ENCODE measurements at places on chromosomes 12 and 14.
A peak's percentile ranks its signal among the peaks of the same experiment; 100 is the strongest.

- no peak for DNase-seq
Measured at GRCh38 chr14:34243001-34243400, 219.0 kb downstream of the SPTSSA start.

DNA sequence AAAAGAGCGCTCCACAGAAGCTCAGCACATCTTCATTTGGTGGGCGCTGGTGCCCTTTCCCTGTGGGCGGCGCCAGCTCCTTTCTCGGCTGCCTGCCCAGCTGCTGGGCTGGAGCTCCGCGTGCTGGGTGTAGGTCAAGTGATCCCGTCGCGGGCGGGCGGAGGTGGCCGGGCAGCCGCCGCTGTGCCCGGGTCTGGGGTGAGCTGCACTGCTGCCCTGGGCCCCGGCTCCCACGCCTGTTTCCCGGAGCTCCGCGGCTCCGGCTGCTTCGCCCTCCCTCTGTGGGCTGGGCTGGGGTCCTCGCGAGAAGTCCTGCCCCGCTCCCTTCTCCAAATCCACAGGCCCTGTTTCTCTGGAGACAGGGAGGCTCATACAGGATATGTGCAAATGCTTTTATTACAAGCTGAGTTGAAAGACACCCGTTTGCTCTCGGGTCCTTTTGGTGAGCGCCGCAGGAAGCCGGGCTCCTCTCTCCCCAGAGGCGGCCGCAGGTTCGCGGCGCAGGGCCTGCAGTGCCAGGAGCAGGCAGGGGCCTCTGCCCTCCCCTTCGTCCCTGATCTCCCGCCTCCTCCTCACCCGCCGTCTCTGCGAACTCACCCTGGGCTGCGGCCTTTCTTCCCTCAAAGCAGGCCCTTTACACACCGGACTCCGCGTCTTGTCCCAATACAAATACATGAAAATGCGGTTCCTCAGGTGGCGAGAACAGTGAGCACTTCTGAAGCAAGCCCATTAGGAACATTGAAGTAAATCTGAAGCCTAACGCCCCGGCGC is 67.8 kb upstream of the CAPRIN2 start:
- peak; percentile 43 for DNase-seq

DNA sequence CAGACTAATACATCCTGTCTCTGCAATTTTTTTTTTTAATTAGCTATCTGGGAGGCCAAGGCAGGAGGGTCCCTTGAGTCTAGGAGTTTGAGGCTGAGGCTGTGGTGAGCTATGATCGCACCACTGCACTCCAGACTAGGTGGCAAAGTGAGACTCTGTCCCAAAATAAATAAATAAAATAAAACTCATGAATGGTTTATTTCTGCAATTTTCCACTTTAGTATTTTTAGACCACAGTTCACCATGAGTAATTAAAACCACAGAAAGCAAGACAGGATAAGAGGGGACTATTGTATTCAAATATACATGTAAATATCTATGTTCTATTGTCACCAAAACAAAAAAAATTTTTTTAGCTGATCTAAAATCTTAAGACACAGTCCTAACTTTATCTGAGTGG is 17.8 kb downstream of the TAOK3 start:
- no peak for DNase-seq

- DNase-seq: no peak
Measured at GRCh38 chr12:99130808-99131553, 485.9 kb downstream of the APAF1 start.

DNA sequence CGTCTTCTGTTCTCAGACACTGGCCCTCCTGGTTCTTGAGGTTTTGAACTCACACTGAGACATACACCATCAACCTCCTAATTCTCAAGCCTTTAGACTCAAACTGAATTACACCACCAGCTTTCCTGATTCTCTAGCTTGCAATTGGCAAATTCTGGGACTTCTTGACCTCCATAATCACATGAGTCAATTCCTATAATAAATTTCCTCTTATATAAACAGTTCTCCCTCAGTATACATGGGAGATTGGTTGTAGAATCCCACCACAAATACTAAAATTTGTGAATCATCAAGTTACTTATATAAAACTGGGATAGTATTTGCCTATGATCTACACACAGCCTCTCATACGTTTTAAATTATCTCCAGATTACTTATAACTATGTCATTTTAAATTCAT is 162.2 kb downstream of the DIO2 start:
- no peak for DNase-seq

- DNase-seq: no peak
Measured at GRCh38 chr14:78974691-78975090, 804.5 kb downstream of the NRXN3 start.

DNA sequence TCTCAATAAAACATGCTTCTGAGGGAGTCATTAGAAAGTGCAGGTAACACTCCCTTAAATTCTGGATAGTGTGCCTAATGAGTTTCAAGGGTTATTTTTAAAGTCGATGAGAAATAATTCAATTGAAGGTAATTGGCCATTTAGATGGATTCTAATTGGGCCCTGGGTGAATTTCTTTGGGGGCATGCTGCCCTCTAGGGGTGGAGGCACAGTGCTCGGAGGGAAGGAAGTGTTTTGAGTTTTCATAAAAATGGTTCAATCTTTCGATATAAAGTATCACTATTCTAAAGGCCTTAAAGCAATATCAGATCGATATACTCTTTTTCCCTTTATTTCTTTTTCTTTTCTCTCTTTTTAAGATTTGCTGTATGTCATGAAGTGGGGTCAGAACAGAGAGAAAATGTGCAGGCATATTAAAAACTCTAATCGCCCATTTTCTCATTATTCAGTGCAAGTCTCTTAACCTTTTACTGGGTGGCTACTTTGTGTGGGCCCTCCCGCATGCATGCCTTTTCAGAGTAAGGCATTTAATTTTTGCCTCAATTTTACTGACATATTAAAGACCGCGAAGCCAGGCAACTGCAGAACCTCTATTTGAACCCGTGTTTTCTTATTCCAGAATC is 25.5 kb downstream of the NKX2-8 start:
- peak; percentile 26 for DNase-seq

DNA sequence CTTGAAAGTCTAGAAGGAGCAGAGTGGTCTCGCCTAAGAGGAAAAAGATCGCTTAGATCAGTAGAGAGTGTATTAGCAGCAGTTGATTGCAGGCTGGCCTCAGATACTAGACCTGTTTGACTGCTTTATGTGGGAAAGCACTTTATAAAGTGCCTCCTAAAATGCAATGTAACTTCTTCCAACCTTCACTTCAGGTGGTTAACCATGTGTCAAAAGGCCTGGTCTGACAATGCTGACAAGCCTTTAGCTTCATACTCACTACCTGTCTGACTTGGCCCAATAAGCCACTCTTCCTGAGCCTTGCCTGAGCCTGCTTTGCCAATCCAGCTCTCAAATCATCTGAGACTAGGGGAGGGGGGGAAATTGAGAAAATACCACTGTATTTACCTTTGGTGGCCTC is 14.6 kb downstream of the MGAT4C start:
- DNase-seq: no peak

- DNase-seq: peak; percentile 63
Measured at GRCh38 chr12:121297435-121297991, 1.0 kb upstream of the CAMKK2 start.

DNA sequence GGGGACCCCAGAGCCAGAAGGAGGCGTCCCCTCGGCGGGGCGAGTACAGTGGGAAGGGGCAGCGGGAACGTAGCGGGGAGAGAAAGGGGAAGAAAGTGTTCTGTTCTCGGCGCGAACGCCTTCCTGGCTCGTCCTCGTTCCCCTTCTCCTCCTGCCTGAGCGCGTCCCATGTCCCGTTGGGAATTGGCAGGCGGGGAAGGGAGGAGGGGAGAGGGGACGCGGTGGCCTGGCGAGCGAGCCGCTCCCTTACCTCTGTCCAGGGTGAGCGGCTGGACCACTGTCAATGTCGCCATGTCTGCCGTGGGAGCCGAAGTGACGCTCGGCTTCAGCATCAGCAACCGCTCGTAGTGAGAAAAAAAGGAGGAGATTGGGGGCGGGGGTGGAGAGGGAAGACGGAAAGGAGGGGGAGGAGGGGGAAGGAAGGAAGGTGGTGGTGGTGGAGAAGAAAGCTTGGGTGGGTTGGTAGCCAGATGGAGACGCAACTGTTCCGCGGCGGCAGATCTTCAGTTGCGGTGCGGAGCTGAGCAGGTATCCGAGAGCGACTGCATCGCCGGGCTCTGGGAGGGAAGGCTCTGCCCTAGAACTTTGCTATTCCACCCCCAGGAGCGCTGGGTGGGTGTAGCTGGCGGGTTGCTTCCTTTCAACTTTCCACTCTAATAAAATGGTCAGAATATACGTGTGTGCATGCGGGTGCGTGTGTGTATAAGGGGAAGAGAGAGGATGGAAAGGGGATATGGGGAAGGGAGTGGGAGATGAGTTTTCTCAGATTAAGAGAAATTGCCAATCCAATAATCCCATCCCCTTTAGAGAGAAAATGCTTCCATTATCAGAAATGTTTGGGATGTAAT is at the start of gene LIN7A:
Gene LIN7A, minus strand, starts transcription at position 544 of the 848 bp plus-strand sequence. Its CDS starts 212 bp downstream, at position 332.
- no peak for DNase-seq

- no peak for DNase-seq
Measured at GRCh38 chr12:7042842-7043241, 17.7 kb upstream of the C1S start.

GRCh38 chr14:91372671-91373495 is 44.7 kb downstream of the CCDC88C start:
- peak; percentile 56 for DNase-seq

DNA sequence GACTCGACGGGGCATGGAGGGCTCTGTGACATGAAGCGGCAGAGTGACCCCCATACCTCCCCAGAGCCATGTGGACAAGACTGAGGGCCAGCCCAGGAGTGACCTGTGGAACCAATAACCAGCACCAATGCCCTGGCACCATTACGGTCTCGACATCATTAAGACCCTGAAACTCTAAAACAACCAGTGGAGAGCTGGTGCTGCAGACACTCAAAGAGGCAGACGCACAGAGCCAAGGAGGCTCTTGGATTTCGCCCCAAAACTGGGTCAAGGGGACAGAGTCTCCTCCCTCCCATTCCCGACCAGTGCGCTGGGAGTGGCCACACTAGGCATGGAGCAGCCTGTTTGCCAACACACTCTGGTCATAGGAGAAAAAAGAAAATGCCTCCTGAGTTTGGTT is 41.6 kb upstream of the VASH1 start:
- DNase-seq: no peak

- DNase-seq: no peak
Measured at GRCh38 chr14:85293612-85294234, 236.2 kb upstream of the FLRT2 start.

DNA sequence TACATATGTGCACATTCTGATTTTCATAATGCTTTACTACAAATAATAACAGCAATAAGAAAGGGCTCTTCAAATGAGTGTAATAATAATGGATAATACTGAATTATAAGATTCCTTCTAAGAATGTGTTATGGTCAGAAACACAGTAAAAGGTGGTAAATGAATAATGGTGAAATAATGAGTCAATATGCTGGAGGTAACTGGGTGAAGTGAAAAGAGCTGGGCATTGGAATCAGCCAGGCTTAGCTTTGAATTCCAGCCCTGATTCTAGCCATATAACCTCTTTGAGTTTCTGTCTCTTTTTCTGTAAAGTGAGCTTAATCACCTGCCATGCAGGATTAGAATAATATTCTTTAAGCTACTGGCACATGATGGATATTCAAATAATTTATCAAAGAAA is 39.1 kb downstream of the PLEKHA5 start:
- no peak for DNase-seq

- no peak for DNase-seq
Measured at GRCh38 chr12:120599672-120600552, 18.7 kb upstream of the POP5 start.

- no peak for DNase-seq
Measured at GRCh38 chr14:45364565-45365156, 111.7 kb upstream of the MIS18BP1 start.

- no peak for DNase-seq
Measured at GRCh38 chr12:68768431-68768939, 22.5 kb downstream of the SLC35E3 start.

- DNase-seq: no peak
Measured at GRCh38 chr12:26499979-26500640, 304.7 kb downstream of the SSPN start.

GRCh38 chr12:86659985-86660384 is 403.8 kb upstream of the MGAT4C start:
- DNase-seq: no peak

- DNase-seq: no peak
Measured at GRCh38 chr12:116933091-116933490, 22.3 kb downstream of the FBXW8 start.

DNA sequence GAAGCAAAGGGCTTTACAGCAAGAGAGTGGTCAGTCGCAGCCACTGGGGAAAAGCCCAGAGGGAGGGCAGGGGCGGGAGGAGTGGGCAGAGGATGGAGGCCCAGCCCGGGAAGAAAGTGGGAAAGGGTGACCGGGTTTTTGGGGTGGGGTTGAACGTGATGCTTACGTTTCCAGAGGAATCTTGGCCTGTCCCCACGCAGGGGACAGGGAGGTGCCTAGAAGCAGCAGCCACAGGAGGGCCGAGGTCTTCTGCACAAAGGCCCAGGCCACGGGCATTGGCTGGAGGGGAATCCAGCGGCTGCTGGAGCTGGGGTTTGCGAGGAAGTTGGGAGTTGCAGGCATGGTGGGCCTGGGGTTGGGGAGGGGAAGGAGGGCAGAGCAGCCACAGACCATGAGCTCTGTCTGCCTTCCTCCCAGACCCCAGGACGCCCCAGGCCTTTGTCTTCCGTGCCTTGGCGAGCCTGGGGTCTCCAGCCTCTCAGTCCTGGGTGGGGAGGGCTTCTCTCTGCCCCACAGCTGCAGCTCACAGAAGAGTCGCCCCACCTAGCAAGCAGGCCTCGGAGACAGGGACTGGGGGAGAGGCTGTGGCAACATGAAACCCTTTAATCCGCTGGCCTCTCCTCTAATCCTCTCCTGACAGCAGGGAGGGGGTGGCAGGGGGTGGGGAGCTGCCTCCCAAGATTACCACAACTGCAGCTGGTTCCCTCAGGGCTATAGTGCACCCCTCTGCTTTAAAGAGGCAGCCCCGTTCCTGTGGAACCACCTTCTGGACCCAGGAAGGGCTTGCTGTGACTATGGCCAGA is at the start of gene CACNA2D4:
Gene CACNA2D4, minus strand, starts transcription at position 572 of the 803 bp plus-strand sequence. Its CDS starts 179 bp downstream, at position 393.
- no peak for DNase-seq

DNA sequence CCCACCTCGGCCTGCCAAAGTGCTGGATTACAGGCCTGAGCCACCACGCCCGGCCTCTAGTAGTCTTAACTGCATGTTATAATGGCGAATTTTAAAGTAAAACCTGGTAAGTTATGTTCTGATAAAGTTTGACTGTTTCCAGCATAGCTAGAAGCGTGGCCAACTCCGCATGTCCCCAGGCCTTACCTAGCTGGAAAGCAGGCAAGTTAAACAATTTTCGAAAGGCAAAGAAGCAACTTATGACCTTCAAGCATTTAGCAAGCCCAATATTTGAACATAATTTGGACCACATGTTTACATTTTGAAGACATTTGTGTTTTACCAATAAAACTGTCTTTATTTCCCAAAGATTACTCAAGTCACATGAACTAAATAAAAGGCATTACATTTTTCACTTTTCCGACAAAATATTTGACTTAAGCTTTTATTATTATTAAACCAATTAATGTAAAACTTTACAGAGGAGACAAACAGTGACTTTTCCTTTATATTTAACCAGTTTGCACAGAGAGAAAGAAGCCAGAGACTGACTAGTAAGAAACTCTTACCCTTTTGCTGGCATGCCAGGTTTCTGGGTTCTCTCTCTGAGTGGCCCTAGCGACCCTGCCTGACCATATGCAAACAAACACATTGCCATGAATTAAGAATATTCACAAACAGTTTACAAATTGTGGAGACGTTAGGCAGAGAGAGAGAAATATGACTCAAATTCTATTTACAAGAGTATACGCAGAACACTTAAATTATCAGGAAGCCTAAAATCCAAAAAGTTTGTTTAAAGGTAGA is 106.3 kb downstream of the RIN3 start:
- DNase-seq: no peak

- no peak for DNase-seq
Measured at GRCh38 chr14:50312734-50313054, 570 bp downstream of the DMAC2L start.

GRCh38 chr14:77318006-77318553 is 2.6 kb downstream of the POMT2 start:
- no peak for DNase-seq
